CD14-positive monocyte (primary cell): ENCODE measurements at places on chromosomes 1 and 21.

- no peak for DNase-seq
These were observed at the start of gene TMEM200B for GRCh38 chr1:29123887-29124365. Gene TMEM200B, minus strand, starts transcription at chr1:29123903. Its CDS starts 2,075 bp downstream, at chr1:29121828.

DNA sequence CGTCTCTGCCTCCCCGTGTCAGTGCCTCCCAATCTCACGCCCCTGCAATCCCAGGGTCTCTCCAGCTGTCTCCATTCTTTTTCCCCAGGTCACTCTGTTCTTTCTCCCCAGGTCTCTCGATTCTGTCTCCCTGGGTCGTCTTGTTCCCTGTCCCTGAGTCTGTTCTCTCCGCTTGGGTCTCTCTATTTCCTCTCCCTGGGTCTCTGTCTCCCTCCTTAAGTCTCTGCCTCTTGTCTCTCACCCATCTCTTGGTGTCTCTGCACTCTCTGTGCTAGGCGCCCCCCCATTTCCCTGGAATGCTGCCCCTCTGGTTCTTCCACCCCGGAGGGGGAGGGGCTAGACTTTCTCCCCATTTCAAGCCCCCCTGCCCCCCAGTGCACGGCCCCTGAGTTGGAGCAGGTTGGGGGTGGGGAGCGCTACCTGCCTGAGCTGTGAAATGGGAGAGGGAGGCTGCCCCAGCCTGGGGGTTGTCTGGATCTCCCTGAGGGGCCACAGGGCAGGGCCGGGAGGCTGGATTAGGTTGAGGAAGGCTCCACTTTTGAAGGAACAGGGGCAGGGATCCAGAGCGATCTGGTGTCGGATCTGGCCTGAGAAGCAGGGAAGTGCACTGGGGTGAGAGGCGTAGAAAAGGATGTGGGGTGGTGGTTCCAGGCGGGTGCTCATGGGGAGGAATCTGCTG is 1.4 kb downstream of the PTPRF start:
- no peak for DNase-seq

DNA sequence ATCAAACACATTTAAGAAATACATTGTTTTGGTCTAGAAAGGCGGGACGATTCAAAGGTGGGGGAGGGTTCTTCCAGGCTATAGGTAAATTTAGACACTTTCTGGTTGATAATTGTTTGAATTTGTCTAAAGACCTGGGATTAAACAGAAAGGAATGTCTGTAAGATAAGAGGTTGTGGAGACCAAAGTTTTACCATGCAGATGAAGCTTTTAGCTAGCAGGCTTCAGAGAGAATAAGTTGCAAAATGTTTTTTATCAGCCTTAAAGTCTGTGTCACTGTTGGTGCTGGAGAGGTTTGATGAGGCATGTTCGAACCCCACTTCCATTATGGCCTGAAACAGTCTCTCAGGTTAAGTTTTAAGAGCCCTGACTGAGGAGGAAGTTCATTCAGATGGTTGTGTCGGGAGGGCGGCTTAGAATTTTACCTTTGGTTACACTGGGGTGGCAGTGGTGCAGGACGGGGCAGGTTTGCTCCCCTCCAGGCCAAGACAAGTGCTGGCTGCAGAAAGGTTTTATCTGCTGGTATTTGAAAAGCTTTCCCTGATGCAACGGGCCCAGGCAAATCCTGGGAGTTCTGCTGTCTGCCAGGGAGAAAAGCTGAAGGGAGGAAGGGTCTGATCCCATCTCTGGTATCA is 16.0 kb upstream of the SLC2A5 start:
- no peak for DNase-seq

- DNase-seq: no peak
These were observed 166.7 kb upstream of the BEND5 start for GRCh38 chr1:48943393-48943792.
